Sigmoid colon (tissue), 7 donors: ENCODE measurements at places on chromosomes 6 and 20. TPM values are rescaled to one million over a fixed set of nuclear protein-coding genes. Genes with fewer than 3 reads are reported as not detected.

The OLIG3 gene
- polyA plus RNA-seq: not detected

GRCh38 chr6:154154389-154154967 lies 115.4 kb downstream of the OPRM1 start:
- no peak overlapping the region for H3K27ac ChIP-seq
- H3K27me3 ChIP-seq: no peaks in the 10 kb centered on the region
- no peaks in the 10 kb centered on the region for H3K4me1 ChIP-seq
- peak; percentile 76 for DNase-seq

- no peak overlapping the region for H3K27ac ChIP-seq
- H3K36me3 ChIP-seq: no peaks in the 10 kb centered on the region
- H3K27me3 ChIP-seq: no peaks in the 10 kb centered on the region
- H3K4me3 ChIP-seq: no peak overlapping the region
Measured at GRCh38 chr20:63517376-63518309, 2.9 kb upstream of the PPDPF start.

DNA sequence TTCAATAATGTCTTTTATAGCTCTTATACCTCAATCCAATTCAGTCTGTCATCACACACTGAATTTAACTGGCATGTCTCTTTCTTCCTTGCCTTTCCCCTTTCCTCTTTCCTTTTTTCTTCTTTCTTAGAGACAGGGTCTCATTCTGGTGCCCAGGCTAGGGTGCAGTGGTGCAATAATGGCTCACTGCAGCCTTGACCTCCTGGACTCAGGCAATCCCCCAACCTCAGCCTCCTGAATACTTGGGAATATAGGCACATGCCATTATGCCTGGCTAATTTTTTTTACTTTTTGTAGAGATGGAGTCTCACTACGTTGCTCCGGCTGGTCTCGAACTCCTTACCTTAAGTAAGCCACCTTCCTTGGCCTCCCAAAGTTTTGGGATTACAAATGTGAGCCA lies 65.9 kb downstream of the CBFA2T2 start:
- H3K4me1 ChIP-seq: peaks cover 34% of the 10 kb centered on the region
- DNase-seq: no peak
- H3K4me3 ChIP-seq: no peak overlapping the region
- no peaks in the 10 kb centered on the region for H3K36me3 ChIP-seq
- H3K27ac ChIP-seq: peak overlapping the region; percentile 72

The RAB23 gene
- 7.8 TPM for polyA plus RNA-seq

- H3K36me3 ChIP-seq: no peaks in the 10 kb centered on the region
- H3K4me3 ChIP-seq: no peak overlapping the region
- H3K27ac ChIP-seq: peak overlapping the region; percentile 79
- DNase-seq: no peak
Measured at GRCh38 chr20:4720977-4721349, 746 bp upstream of the PRND start.

GRCh38 chr6:123402052-123402451 lies 234.7 kb downstream of the TRDN start:
- DNase-seq: no peak
- H3K27ac ChIP-seq: no peak overlapping the region
- H3K27me3 ChIP-seq: no peaks in the 10 kb centered on the region
- H3K4me1 ChIP-seq: no peaks in the 10 kb centered on the region

DNA sequence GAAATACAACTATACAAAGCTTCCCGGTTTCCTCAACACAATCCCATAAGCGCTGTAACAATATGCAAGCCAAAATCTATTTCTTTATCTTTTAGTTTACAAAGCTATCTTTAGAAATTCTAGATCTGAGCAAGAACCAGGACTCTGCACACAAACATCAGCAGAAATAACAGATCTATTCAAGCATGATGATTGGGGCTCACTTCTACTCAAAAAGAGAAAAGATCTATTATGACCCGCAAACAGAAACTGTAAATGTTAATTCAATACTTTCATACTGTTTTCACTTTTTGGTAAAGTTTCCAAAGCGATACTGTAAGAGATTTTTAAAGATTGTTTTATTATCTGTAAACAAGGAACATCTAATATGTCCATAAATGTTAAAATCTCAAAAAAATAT lies 86.6 kb downstream of the SESN1 start:
- H3K27ac ChIP-seq: peak overlapping the region; percentile 97
- no peaks in the 10 kb centered on the region for H3K27me3 ChIP-seq
- H3K4me3 ChIP-seq: peak overlapping the region; percentile 97
- H3K36me3 ChIP-seq: no peaks in the 10 kb centered on the region

DNA sequence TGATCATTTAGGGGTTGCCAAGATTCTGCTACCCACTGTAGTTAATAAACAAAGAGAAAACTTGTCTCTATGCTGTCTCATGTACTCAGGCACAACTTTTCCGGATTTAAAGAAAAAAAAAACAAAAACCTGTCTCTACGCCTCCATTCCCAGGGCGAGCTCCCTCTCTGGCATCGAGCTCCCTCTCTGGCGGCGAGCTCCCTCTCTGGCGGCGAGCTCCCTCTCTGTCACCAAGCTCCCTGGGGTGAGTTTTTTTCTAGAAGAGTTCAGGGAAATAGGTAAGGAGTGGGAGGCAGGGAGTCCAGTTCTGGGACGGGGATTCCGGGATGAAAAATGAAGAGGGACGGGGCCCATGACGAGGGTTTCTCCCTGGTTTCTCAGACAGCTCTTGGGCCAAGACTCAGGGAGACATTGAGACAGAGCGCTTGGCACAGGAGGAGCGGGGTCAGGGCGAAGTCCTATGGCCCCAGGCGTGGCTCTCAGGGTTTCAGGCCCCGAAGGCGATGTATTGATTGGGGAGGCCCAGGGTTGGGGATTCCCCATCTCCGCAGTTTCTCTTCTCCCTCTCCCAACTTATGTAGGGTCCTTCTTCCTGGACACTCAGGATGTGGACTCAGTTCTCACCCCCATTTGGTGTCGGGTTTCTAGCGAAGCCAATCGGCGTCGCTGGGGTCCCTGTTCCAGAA lies 16.5 kb upstream of the HLA-A start:
- H3K4me3 ChIP-seq: peak overlapping the region; percentile 53
- DNase-seq: no peak
- peaks cover 4% of the 10 kb centered on the region for H3K4me1 ChIP-seq
- H3K27me3 ChIP-seq: no peaks in the 10 kb centered on the region
- no peak overlapping the region for H3K27ac ChIP-seq

GRCh38 chr6:83062225-83062624 lies 3.4 kb downstream of the UBE3D start:
- no peak overlapping the region for H3K4me3 ChIP-seq
- DNase-seq: no peak
- H3K27ac ChIP-seq: no peak overlapping the region
- H3K27me3 ChIP-seq: no peaks in the 10 kb centered on the region

DNA sequence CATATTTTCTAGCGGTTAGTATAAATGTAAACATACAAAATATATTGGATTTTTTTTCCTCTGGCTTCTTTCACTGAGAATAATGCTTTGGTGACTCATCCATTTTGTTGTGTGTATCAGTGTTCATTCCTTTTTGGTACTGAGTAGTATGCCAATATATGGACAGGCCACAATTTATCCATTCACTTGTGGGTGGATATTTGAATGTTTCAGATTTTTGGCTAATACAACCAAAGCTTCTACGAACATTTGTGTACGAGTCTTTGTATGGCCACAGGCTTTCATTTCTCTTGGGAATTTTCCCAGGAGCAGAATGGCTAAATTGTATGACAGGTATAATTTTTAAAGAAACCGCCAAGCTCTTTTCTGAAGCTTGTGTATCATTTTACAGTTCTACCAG lies 677.5 kb downstream of the HDGFL1 start:
- H3K27me3 ChIP-seq: no peaks in the 10 kb centered on the region
- H3K27ac ChIP-seq: no peak overlapping the region
- no peak overlapping the region for H3K4me3 ChIP-seq
- DNase-seq: no peak
- H3K36me3 ChIP-seq: no peaks in the 10 kb centered on the region
- H3K4me1 ChIP-seq: no peaks in the 10 kb centered on the region

- no peak overlapping the region for H3K4me3 ChIP-seq
- no peak overlapping the region for H3K27ac ChIP-seq
- no peak for DNase-seq
- no peaks in the 10 kb centered on the region for H3K4me1 ChIP-seq
- H3K36me3 ChIP-seq: no peaks in the 10 kb centered on the region
Measured at GRCh38 chr6:859936-860335, 167.0 kb upstream of the EXOC2 start.

The NR2E1 gene
- polyA plus RNA-seq: not detected

GRCh38 chr6:118896339-118897136 lies 2.6 kb downstream of the ASF1A start:
- DNase-seq: no peak
- H3K4me1 ChIP-seq: peaks cover 28% of the 10 kb centered on the region
- no peak overlapping the region for H3K4me3 ChIP-seq

- no peaks in the 10 kb centered on the region for H3K36me3 ChIP-seq
- DNase-seq: no peak
- H3K27me3 ChIP-seq: no peaks in the 10 kb centered on the region
- peaks cover 3% of the 10 kb centered on the region for H3K4me1 ChIP-seq
- no peak overlapping the region for H3K4me3 ChIP-seq
- no peak overlapping the region for H3K27ac ChIP-seq
Measured at GRCh38 chr6:122755901-122756300, 23.6 kb upstream of the FABP7 start.

DNA sequence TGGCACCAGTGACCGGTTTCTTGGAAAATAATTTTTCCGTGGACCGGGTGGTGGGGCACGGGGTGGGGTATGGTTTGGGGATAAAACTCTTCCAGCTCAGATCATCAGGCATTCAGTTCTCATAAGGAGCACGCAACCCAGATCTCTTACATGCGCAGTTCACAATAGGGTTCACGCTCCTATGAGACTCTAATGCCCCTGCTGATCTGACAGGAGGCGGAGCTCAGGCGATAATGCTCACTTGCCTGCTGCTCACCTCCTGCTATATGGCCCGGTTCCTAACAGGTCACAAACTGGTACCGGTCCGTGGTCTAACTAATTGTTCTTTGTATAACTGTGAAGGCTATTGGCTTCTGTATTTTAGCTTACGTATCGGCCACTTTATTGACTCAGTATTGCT lies 51.7 kb downstream of the VSTM2L start:
- no peaks in the 10 kb centered on the region for H3K36me3 ChIP-seq
- no peaks in the 10 kb centered on the region for H3K27me3 ChIP-seq
- H3K27ac ChIP-seq: no peak overlapping the region
- H3K4me3 ChIP-seq: no peak overlapping the region
- no peaks in the 10 kb centered on the region for H3K4me1 ChIP-seq
- no peak for DNase-seq

The SIRPD gene
- polyA plus RNA-seq: 0.90 TPM

DNA sequence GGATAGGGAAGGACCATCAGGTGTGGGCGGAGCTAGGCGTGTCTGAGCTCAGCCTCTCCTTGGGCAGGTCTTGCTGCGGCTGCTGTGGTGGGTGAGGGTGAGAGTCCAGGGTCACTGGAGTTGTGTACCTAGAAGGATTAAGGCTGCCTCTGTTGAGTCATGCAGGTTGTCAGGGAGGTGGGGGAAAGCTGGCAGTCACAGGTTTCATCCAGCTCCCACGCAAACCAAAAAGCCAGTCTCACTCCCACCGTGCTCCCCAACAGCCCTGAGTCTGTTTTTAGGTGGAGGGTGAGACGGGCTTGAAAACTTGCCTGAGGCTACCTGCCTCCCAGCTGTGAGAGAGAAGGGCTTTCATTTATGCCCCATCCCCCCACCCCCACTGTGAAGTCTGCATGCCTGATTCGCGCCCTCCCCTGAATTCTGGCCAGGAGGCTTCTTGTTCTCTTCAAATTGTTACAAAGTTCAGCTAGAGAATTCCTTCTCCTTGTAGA lies 161.5 kb downstream of the MYLK4 start:
- H3K27ac ChIP-seq: no peak overlapping the region
- no peaks in the 10 kb centered on the region for H3K36me3 ChIP-seq
- H3K4me3 ChIP-seq: no peak overlapping the region
- H3K4me1 ChIP-seq: no peaks in the 10 kb centered on the region
- no peak for DNase-seq

The TTLL9 gene
- not detected for polyA plus RNA-seq

DNA sequence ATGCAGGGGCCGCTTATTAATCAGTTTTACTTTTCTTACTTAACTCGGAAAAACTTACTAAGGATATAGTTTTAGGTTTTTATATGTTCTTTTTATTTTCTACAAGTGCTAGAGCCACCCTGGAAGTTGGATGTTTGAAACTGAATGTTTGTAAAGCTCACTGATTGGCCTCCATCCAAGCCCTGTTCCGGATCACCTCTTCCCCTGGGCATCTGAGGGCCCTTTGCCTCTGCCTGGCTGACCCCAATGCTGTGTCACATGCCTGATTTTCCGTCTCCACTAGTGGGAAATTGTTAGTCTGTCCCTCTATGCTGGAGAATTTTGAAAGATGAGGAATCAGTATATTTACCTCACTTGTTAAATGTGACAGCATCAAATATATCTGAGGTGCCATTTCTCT lies 79.3 kb downstream of the SLC35F1 start:
- no peak for DNase-seq
- no peaks in the 10 kb centered on the region for H3K4me1 ChIP-seq
- no peak overlapping the region for H3K4me3 ChIP-seq
- no peaks in the 10 kb centered on the region for H3K36me3 ChIP-seq

The MATN4 gene
- polyA plus RNA-seq: not detected

DNA sequence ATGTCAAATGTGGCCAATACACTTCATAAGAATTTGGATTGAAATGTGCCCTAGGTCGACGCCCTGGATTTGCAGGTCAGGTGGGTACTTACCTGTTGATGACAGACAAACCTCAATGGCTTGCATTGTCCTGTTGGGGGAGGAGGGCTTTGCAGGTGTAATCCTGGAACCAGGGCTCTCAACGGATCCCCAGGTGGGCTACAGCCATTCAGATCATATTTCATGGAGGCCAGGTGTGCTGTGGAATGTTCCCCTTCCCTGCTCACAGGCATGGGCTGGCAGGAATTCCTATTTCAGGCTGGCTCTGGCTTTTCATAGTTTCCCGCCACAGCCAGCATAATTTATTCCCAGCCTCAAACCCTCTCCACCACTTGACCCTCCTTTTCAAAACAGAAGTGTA lies 254.7 kb downstream of the SMOC2 start:
- H3K36me3 ChIP-seq: no peaks in the 10 kb centered on the region
- no peaks in the 10 kb centered on the region for H3K27me3 ChIP-seq
- H3K4me3 ChIP-seq: no peak overlapping the region

DNA sequence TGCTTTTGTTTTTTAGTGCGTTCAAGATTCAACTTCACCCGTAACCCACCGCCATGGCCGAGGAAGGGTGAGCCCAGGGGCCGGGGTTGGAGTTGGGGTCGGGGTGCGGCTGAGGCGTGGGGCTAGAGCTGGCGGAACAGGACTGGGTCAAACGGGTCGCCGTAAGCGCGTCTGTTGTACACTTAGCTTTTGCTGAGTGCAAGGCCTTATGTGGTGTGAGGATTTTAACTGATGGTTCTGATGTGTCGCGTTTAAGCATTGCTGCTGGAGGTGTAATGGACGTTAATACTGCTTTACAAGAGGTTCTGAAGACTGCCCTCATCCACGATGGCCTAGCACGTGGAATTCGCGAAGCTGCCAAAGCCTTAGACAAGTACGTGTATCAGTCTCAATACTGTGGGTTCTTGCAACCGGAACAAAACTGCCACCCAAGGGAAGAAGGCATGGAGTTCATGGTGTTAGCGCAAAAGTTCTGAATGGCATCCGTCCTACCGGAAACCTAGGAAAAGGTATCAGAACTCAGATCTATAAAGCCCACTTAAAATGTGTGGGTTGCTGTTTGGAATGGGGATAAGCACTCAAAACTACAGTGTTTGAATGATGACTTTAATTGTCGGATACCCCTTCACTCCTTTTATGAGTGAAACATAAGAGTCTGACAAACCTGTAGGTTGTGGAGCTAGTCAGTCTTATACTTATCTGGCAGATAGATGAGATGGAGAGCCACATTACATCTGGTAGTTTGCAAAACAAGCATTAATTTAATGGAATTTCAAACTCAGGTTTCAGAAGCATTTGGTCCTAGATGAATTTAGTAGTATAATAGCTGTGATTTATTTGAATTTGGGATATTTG lies 574 bp downstream of the RPS12 start:
- H3K36me3 ChIP-seq: peaks cover 43% of the 10 kb centered on the region
- DNase-seq: no peak
- H3K4me3 ChIP-seq: peak overlapping the region; percentile 83
- peak overlapping the region; percentile 84 for H3K27ac ChIP-seq
